Activated T-helper 1 cell treated with anti-CD3 and anti-CD28 coated beads, Interleukin-12 subunit alpha, Interleukin-12 subunit beta, Interleukin-2, Interleukin-4 antibody, amounts not matched to agents 30 ng/mL and 10 ng/mL and 1 ng/mL, durations not matched to agents 14 hours and 24 hours and 36 hours (primary cell): ENCODE measurements at places on chromosomes 2 and 18. TPM values are rescaled to one million over a fixed set of nuclear protein-coding genes. Genes with fewer than 3 reads are reported as not detected.

GRCh38 chr2:128801576-128801975 is 482.9 kb upstream of the HS6ST1 start:
- H3K27me3 ChIP-seq: peaks cover 6% of the 10 kb centered on the region
- no peak overlapping the region for H3K4me3 ChIP-seq
- no peaks in the 10 kb centered on the region for H3K36me3 ChIP-seq
- H3K4me1 ChIP-seq: no peaks in the 10 kb centered on the region

GRCh38 chr2:208142240-208142924 is 3.6 kb downstream of the CRYGB start:
- H3K4me1 ChIP-seq: no peaks in the 10 kb centered on the region
- H3K27me3 ChIP-seq: no peaks in the 10 kb centered on the region
- no peak overlapping the region for H3K4me3 ChIP-seq
- DNase-seq: no peak

DNA sequence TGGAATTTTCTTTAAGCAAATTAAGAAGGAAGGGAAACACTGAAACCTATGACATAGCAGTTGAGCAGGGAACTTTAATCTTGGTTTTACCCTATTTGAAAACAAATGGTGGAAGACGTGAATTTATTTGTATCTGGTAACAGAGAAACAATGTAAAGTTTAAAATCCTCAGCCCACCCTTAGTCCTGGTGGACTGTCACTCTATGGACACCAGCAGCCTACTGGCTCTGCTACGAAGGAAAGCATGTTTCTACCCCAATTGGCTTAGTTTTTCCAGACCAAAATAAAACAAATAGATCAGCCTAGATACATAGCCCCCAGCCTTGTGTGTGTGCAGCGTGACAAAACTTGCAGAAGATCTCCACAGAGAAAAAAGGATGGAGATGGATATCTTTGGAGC is 7.4 kb downstream of the ZEB2 start:
- peaks cover 2% of the 10 kb centered on the region for H3K36me3 ChIP-seq
- DNase-seq: no peak
- peaks cover 47% of the 10 kb centered on the region for H3K4me1 ChIP-seq
- no peak overlapping the region for H3K27ac ChIP-seq

- H3K36me3 ChIP-seq: peaks cover 38% of the 10 kb centered on the region
- H3K27ac ChIP-seq: peak overlapping the region; percentile 90
- H3K4me3 ChIP-seq: peak overlapping the region; percentile 62
- no peak for DNase-seq
- peaks cover 44% of the 10 kb centered on the region for H3K4me1 ChIP-seq
Measured at GRCh38 chr2:25295621-25296020, 46.1 kb downstream of the DNMT3A start.

DNA sequence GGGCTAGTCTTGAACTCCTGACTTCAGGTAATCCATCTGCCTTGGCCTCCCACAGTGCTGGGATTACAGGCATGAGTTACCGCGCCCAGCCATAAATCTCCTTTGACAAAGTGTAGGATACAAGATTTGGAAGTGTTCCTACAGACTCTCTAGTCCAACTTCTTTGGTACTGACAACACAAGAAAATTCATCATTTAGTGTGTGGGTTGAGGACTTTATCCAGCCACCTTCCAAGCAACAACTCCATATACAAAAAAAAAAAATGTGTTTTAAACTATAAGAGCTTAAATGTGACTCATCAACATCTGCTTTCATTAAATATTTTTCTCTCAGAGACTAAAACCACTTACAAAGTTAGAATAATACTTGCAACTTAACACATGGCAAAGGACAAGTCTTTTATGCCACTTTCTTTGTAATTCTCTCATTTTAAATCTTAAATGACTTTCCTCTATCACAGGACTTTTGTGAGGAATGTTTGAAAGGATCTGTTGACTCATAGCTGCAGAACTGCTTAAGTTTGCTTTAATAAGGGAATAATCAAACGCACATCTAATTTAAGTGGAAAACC is 46.2 kb upstream of the ITGAV start:
- no peak for DNase-seq
- no peak overlapping the region for H3K4me3 ChIP-seq
- H3K4me1 ChIP-seq: no peaks in the 10 kb centered on the region
- peaks cover 5% of the 10 kb centered on the region for H3K27me3 ChIP-seq

DNA sequence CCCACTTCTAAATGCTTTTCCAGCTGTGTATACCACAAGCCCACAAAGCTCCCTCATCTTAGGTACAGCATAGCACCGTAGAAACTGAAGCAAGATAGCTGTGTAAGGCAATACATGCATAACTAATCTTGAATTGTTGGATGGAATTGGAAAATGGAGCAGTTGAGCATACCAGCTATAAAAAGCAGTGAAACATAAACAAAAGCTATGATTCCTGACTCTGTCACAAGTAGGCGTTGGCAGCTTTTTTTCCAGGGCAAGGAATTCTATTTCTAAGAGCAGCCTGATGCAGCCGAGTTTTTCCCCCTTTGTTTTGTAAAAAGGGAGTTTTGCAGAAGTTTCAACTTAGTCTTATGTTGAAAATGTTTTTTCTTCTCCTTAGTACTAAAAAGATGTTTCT is 32.4 kb downstream of the MOGAT1 start:
- H3K27ac ChIP-seq: no peak overlapping the region
- no peak overlapping the region for H3K4me3 ChIP-seq
- no peaks in the 10 kb centered on the region for H3K36me3 ChIP-seq
- no peak for DNase-seq
- H3K27me3 ChIP-seq: peaks cover 32% of the 10 kb centered on the region

DNA sequence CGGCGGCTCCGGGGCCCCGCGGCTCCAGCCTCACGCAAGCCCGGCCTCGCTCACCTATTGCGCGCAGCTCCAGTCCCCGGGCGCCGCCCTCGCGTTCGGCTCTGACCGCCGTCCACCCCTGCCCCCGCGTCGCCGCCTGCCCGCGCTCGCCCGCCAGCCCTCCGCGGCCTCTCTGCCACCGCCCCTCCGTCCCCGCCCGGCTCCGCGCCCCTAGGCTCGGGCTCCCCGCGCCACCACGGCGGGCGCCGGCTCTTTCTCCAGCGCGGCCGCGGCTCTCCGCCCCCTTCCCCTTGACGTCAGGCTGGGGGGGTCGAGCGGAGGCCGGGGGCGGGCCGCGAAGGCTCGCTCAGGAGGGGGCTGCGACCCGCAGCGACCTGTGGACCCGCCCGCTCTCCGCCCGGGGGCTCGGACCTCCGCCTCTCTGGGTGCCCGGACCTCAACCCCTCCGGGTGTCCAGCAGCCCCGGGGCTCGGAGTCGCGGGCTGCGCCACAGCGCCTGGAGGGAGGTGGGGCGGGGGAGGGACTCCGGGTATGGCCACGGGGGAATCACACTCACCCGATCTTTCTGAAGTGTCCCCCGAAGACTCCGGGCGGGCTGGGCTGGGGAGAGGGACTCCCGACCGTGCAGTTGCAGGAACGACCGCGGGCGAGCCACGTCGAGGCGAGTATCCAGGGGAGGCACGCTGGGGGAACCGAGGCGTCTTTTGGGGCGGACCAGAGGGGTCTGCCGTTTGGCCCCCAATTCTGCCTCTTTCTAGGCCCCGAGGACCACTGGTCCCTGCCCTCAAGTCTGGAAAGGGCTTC is at the start of gene SEMA4C:
SEMA4C (minus strand) TSS at position 259 of the 804 bp plus-strand sequence. CDS start 2,194 bp downstream, outside the sequence.
- H3K4me1 ChIP-seq: peaks cover 43% of the 10 kb centered on the region
- peak within 1 kb of the TSS; percentile 83 for H3K27ac ChIP-seq
- H3K27me3 ChIP-seq: peaks cover 24% of the 10 kb centered on the region
- DNase-seq: peak; percentile 48

DNA sequence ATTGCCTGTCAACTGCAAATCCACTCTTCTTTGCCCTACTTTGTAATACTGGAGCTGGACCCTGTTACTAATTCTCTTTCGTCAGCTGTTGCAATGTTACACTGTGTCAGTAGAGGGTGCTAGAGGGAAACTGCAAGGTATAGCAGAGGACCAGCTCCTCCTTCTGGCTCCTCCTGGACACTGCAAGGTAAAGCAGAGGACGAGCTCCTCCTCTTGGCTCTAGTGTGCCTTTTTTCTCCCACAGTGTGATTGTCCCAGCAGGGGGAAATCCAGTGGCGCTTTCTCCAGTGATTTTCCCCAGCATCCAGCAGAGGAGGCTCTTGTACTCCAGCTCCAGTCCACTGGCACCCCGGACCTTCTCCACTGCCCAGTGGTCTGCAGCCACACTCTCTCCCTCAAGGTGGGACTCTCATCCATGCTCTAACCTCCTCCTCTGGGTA is 95.6 kb downstream of the CAPN13 start:
- no peak overlapping the region for H3K27ac ChIP-seq
- peak; percentile 80 for DNase-seq
- H3K27me3 ChIP-seq: no peaks in the 10 kb centered on the region
- peaks cover 16% of the 10 kb centered on the region for H3K4me1 ChIP-seq
- no peak overlapping the region for H3K4me3 ChIP-seq

GRCh38 chr2:38146275-38146906 is 70.4 kb upstream of the CYP1B1 start:
- H3K4me1 ChIP-seq: peaks cover 8% of the 10 kb centered on the region
- peaks cover 4% of the 10 kb centered on the region for H3K27me3 ChIP-seq
- DNase-seq: no peak
- H3K27ac ChIP-seq: peak overlapping the region; percentile 41
- no peak overlapping the region for H3K4me3 ChIP-seq
- no peaks in the 10 kb centered on the region for H3K36me3 ChIP-seq

Gene SERPINB2
- not detected in 2 replicates for total RNA-seq

Gene VSNL1
- not detected in 2 replicates for total RNA-seq

Gene CREG2
- not detected in 2 replicates for total RNA-seq

Gene VWC2L
- total RNA-seq: not detected in 2 replicates

Gene WNT10A
- 0.10 and 0.18 TPM in 2 replicates for total RNA-seq

Gene C1QL2
- not detected in 2 replicates for total RNA-seq

Gene RAD51AP2
- total RNA-seq: not detected in 2 replicates

Gene PHOSPHO2
- total RNA-seq: 4.5 and 4.6 TPM in 2 replicates

Gene EFHD1
- 0.13 and 0.54 TPM in 2 replicates for total RNA-seq
